ENCODE measurements at places on chromosomes 13 and 19. TPM values are rescaled to one million over a fixed set of nuclear protein-coding genes. Genes with fewer than 3 reads are reported as not detected.
A peak's percentile ranks its signal among the peaks of the same experiment; 100 is the strongest.

The TFDP1 gene
- 62.0 TPM for total RNA-seq

The ANKRD24 gene
- total RNA-seq: 6.1 TPM

DNA sequence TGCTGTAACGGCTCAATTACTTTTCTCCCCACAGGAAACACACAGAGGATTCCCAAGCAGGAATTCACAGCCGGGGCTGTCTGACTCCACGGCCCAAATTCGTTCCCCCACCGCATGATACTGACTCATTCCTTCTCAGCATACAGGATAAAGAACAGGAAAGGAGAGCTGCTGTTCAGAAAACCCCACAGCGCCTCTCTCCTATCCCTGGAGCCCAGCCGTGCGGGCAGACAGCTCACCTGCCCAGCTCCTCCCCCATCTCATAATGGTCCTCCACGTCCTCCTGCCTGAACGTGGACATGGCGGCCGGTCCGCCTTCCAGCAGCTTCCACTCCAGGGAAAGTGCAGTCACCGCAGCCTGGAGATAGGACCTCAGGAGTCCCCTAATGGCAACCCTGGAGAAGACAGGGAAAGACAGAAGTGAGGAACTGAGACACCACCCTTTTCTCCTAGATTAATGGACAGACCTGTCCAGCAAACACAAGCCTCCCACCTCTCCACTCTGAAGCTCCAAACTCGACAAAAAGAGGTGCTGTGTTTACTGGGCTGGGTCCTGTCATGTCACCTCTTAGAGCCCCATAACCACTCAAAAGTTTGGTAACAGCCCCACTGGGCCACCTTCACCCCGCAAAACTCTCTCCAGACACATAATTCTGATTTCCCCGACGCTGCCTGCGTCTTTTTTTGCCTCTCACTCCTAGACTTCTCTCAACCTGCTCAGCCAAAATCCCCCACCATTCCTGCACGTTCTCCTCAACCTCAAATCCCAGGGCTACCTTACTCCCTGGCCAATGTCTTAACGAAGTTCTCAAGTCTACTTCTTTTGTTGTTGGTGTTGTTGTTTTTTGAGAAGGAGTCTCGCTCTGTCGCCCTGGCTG, 1.2 kb downstream of the DAPK3 start:
- peak; percentile 62 for DNase-seq

DNA sequence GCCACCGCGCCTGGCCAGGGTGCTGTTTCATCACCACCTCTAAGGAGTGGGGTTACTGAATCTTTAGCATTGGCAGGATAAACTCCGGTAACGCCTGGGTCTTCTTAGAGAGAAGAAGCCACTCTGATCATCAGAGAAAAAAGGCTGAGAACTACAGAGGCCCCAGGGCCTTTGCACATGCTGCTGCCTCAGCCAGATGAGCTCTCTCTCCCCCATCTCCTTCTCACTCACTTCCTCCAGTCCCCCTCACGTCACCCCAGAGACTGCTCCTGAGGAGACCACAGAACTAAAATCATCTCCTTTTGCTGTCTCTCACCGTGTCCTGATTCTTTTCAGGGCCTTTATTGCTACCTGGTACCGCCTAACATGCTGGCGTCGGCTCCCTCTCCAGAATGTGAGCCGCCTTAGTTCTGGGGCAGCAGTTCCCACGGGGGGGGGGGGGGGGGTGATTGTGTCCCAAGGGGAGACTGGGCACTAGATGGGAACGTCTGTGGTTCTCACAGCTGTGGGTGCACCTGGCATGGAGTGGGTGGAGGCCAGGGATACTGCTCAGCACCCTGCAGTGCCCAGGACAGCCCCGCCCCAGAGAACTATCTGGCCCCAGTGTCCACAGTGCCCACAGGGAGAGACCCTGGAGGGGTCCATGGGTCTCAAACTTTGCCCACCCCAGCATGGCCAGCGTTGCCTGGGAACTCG, 5.1 kb upstream of the DIRAS1 start:
- no peak for DNase-seq

DNA sequence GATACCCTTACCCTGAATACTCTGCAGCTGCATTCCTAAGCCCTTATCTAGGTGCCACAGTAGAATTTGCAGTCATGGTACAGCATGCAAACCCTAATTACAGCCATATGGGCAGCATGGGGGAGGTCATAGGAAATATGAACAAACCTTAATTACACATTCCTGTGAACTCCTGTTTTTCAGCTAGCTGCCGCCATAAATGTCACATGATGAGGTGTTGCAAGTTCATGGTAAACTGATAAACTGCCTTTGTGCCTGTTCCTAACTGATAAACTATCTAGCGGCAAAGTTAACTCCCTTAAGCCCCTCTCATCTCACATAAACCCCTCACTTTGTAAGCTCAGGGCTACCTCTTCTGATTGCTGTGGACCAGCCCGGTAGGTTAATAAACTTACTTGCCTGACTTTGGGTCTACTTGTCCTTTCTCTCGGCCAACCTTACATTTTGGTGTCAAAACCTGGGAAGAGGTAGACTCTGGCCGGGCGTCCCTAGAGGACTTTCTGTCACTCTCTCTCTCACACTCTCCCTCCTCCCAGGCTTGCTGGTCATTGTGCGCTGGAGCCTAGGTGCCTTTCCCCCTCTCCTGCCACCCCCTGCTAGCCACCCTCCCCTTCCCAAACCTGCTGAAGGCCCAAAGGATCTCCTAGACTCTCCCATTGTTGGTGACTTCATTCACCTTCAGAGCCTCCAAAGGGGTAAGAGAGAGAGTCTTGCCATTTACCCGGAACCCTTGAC, 43.3 kb downstream of the ZNF93 start:
- no peak for DNase-seq

The FPR1 gene
- not detected for total RNA-seq

DNA sequence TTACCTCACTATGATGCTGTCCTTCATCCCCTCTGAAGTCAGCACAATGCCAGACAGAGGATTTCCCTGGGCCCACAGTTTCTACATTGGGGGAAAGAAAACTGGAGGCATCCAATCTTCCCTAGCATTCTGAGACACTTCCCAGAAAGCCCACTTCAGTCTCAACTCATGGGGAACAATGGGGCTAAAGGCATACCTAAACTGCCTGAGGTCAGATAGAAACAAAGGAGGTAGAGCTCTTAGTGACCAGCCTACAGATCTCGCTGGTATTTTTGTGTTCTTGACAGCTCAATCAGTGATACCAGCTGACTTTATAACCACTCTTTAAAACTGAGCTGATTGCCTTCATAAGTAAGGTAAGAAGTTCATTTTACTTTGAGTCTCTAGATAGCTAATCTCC, 881.0 kb upstream of the GPC6 start:
- no peak for DNase-seq

GRCh38 chr13:85383291-85383690, 415.9 kb downstream of the SLITRK6 start:
- no peak for DNase-seq

The HSH2D gene
- total RNA-seq: not detected

The HSD17B14 gene
- 1.0 TPM for total RNA-seq

- peak; percentile 85 for DNase-seq
Observed at GRCh38 chr13:46893798-46894560, 2.9 kb downstream of the HTR2A start.

- DNase-seq: peak; percentile 49
Observed at GRCh38 chr19:2014731-2015607, 545 bp downstream of the BTBD2 start.

The PROSER1 gene
- 63.7 TPM for total RNA-seq

GRCh38 chr19:50322931-50323781, 6.0 kb downstream of the KCNC3 start:
- no peak for DNase-seq

GRCh38 chr13:33526718-33527117, 241.2 kb upstream of the STARD13 start:
- no peak for DNase-seq

DNA sequence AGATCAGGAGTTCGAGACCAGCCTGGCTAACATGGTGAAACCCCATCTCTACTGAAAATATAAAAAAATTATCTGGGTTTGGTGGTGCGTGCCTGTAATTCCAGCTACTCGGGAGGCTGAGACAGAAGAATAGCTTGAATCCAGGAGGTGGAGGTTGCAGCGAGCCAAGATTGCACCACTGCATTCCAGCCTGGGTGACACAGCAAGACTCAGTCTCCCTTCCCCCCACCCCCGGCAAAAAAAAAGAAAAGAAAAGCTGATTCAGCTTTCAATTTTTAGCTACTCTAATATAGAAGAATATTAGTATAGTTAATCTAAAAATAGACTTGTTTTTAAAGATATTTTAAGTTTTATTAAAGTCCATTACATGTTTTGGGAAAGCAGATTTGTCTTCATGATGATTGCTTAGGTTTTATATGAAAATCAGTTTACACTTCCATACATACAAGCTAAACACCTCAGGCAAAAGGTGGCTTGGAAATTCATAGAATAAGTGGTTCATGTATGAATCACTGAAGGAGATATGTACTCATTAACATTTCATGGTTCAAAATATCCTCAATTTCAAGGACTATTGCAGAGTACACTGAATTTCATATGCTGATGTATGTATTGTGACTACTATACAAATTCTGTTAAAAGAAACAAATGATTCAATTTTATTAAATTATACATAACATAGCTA, 165.2 kb downstream of the TDRD3 start:
- DNase-seq: no peak

DNA sequence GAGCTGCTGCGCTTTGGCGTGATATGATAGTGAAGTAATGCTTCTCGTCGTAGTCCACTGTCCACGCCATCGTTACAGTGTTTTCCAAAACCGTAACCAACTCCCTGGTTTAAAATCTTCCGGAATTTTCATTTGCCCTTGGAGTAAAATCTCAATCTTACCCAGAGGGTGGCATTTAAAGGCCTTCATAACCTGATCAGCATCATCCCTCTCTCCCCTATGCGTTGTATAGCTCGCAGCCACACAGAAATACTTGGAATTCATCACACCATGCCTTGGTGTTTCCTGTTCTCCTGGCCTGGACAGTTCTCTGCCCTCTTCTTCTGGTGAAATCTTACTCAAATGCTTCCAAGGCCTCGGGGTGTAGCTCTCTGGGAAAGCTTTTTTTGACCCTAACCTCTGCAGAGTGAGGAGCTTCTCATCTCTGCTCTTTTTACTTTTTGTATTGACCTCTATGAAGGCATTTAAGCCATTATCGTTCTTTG, 839 bp downstream of the MPHOSPH8 start:
- DNase-seq: no peak

- no peak for DNase-seq
Observed at GRCh38 chr13:88617176-88617575, 946.0 kb downstream of the SLITRK5 start.

The ZIC5 gene
- total RNA-seq: 0.47 TPM

DNA sequence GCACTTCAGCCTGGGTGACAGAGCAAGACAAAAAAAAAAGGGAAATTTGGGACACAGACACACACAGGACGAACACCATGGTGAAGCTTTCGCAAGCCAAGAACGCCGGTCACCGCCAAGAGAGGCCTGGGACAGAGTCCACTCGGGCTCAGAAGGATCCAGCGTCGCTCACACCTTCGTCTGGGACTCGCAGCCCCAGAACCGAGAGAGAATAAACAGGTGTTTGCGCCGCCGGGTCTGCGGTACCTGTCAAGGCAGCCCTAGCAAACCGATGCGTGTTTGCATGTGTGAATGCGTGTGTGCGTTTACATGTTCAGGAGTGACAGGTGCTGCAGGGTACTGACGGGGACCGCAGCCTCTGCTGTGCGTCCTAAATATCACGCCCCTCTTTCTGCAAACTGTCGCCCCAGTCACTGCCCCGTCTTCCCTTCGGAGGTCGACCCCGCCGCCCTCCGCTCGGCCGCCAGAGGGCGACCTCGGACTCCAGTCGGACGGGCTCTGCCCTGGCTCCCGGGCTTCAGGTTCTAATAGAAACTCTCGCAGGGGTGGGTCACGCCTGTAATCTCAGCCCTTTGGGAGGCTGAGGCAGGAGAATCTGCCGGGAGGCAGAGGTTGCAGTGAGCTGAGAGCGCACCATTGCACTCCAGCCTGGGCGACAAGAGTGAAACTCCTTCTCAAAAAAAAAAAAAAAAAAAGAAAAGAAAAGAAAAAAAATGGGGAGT, 11.8 kb upstream of the CSNK1G2 start:
- DNase-seq: peak; percentile 91

DNA sequence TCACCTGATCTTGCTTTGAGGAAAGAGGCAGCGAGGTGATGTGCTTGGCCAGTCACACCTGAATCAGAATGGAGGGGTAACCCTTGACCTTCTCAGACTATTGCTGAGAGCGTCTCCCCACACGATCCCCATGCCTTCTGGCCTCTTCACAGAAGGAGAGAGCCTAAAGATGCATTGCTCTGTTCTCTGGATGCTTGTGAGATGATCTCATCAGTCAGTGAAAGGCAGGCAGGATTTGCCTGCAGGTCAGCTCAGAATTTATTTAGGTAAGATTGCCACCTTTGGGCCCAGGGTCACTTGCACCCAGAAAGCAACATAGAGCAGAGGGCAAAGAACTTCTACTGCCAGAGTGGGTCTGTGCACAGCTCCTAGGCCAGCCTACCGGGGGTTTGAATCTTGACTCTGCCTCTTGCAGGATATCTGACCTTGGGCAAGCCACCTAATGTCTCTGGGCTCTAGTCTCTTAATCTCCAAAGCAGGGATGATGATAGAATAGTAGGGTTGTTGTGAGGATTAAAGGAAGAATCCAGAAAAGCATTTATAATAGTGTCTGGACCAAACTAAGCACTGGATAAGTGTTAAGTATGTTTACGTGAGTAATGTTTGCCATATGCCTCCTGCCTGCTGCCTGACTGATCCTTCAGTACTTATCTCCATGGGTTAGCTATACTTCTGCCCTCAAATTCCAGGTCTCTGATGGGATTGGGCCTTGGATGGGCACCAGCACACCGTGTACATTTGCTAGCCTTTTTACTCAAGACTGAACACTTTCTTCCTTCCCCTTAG, 8.4 kb upstream of the FLT1 start:
- DNase-seq: no peak

- DNase-seq: no peak
Observed at GRCh38 chr13:98978280-98978679, 416 bp upstream of the DOCK9 start.

DNA sequence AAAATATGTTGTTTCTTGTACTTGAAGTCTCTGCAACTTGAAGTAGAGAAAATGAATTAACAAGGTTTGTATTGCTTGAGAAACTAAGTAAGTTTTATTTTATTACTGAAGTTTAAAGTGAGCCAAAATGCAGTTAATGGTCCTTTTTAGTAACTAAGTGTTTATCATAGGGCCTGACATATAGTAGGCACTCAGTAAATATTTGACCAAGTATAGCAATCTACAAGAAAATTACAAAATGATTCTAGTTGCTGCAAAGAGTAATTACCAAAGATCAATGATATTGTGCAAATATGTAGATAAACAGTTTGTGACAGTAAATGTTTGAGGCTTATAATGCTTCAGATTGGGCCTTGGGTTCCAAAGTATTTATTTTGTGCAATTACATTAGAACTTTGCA, 2.4 kb upstream of the XPO4 start:
- DNase-seq: no peak

DNA sequence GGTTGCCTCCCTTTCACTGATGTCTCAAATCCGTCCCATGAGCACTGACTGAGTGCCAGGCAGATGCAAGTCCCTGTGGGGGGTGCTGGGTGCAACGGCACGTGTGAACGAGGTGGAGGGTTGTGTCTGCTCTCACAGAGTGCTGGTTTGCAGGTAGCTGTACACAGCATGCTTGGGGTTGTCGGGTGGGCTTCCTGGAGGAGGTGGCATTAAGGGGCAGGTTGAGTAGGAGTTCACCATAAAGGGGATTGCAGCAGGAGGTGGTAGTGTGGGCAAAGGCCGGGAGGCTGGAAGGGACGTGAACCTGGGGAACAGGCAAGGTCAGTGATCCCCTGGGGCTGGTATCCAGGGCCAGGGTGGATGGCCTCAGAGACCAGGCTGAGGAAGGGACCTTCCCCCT, 17.2 kb downstream of the COLGALT1 start:
- no peak for DNase-seq
